Kasumi-1 (cell line): ENCODE measurements at places on chromosomes 5 and 9.

DNA sequence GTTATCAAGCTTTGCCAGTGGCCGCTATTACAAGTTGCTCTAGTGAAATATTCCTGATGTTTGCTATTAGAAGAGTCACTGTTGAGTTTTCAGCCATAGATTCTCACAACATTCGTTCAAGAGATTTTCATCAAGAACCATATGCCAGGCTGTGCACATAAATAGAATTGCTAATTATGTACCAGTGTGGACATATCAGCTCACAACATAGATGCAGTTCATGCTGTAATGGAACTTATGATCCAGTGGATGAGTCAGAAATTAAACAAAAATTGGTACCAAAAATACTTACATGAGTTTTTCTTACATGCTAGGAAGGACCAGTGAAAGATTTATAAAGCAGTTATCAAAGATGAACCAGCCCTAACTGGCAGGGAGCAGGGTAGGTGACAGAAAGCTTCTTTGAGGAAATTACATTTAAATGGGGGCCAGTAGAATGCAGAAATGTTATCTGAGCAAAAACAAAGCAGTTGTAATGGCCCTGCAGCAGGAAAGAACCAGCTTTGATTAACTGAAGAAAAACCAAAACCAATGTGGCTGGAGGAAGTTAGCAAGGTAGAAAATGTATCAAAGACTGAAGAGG lies 404.2 kb downstream of the DNAH5 start:
- no peak for DNase-seq

GRCh38 chr5:9619331-9620092 lies 10.6 kb downstream of the TAS2R1 start:
- DNase-seq: no peak

- DNase-seq: no peak
These were observed 40.2 kb downstream of the NLN start for GRCh38 chr5:65762234-65762633.

DNA sequence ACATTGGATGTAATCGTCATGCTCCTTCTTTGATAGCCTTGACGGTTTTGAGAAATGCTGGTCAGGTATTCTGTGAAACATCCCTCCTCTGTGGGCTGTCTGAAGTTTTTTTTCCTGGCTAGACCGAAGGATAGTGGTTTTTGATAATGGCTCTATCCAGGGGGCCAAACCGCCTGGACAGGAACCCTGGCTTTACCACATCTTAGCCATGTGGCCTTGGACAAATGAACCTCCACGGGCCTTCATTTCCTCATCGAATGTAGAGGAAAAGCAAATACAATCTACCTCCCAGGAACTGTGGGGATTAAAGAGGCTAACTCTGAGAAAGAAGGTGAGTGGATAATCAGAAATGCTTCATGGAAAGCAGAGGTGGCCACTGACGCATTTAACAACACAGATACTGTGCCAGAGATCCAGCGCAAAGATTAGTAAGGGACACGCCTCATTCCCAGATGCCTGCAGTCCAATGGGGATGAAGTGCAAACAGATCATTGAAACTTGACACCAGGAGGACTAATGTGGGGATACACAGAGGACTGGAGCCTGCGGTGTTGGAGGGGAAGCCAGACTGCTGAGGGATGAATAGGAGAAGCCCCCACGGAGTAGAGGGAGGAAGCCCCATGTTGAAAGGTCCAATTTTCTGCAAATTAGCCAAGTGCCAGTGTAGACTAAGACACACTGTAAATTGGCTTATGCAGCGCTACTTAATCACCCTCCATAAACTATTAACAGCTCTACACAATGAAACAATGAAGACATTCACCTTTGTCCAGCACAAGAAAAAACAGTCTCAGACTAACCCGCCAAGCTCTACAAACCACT lies 41.6 kb downstream of the MYO10 start:
- DNase-seq: no peak

DNA sequence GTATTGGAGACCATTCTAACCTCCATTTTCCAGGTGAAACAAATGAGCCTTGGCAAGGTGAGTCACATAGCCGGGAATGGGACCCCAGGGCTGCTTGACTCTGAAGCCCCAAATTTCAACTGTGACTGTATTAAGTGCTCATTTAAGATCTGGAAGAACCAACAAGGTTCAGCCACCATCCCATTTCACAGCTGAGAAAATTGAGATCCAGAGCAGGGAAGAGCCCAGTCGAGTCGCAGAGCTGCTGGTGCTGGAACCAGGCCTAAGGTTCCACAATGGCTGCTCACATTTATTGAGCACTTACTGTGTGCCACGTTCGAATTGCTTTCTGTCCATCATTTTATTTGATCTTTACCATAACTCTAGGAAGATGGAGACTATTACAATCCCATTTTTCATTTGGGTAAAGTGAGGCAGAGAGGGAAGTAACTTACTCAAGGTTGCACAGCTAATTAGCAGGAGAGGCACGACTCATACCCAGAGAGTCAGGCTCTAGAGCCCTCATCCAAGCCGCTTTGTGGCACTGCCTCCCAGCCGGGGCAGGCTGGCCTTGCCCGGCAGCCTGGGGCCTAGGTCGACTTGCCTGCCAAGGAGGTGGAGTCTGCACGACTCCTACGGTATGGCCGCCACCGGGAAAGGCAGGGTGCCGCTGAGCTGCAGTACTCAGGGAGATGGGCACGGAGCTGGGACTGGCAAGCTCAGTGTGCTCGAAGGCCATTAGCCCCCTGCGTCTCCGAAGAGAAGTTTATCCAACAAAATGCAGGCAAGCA lies 4.3 kb upstream of the NTNG2 start:
- DNase-seq: no peak

DNA sequence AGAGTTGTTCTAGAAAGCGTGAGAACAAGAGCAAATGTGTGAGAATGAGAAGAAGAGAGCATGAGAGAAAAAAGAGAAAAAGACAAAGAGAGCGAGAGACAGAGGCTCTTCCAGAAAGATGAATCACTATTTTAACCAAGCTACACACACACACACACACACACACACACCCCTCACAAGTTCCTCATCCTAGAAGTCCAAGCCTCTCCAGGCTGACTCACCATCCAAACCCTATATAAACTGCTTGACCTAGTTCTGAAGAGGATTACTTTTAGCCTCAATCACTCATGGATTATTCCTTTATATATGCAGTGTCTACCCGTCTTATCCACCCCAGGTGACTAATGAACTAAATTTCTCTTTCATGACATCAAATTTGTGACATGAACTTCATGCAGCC lies 37.6 kb downstream of the C9orf57 start:
- DNase-seq: peak; percentile 67
